ENCODE measurements at places on chromosomes 11 and 22.

DNA sequence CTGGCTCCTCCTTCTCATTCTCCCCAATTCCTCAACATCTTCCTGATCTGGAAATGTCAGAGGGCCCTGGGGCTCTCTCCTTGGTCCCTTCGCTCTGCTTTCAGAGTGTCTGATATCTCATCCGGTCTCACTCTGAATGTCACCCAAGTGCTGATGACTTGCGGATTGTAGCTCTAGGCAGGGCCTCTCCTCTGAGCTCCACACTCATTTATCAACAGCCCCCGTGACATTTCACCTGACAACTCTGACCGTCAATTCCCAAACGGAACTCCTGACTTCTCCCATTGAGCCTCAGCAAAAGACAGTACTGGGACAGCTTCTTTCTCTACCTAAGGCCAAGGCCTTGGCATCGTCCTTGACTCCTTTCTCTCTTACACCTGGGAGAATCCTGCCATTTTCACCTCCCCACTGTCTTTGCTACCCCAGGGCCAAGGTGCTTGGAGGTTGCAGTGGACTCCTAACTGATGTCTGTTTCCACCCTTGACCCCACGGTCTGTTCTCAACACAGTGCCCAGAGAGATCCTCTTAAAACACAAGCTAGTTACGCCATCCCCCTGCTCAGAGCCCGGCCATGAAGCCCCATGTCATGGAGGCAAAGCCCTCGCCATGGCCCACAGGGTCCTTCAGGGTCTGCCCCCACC, 57.5 kb upstream of the THY1 start:
- peak; percentile 42 for DNase-seq

DNA sequence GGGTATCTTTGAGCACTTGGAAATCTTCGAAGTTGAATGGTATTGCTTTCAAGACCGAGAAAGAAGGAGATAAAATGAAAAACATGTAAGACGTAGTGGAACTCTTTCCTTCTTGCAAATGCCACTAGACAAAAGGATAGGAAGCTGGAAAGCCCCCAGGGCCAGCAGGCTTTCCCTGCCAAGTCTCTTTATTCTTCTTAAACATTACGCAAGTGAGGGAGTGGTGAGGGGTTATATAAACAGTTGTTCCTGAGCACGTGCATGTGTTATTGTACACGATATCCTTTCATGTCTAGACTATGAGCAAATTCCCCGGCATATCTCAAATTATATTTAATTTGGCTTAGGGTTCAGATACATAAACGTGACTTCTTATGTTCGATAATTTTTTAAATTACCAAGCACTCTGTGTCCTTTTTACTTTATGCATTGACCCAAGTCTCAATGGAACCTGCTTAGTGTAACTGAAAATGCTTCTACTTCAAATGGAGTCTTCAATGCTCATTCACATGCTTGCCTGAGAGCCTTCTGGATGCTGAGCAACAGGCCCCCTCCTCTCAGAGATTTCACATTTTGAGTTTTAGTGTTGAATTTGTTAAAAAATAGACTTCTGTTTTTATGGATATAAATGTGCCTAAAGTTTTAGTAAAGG, 59.0 kb downstream of the PPP2R1B start:
- no peak for DNase-seq

DNA sequence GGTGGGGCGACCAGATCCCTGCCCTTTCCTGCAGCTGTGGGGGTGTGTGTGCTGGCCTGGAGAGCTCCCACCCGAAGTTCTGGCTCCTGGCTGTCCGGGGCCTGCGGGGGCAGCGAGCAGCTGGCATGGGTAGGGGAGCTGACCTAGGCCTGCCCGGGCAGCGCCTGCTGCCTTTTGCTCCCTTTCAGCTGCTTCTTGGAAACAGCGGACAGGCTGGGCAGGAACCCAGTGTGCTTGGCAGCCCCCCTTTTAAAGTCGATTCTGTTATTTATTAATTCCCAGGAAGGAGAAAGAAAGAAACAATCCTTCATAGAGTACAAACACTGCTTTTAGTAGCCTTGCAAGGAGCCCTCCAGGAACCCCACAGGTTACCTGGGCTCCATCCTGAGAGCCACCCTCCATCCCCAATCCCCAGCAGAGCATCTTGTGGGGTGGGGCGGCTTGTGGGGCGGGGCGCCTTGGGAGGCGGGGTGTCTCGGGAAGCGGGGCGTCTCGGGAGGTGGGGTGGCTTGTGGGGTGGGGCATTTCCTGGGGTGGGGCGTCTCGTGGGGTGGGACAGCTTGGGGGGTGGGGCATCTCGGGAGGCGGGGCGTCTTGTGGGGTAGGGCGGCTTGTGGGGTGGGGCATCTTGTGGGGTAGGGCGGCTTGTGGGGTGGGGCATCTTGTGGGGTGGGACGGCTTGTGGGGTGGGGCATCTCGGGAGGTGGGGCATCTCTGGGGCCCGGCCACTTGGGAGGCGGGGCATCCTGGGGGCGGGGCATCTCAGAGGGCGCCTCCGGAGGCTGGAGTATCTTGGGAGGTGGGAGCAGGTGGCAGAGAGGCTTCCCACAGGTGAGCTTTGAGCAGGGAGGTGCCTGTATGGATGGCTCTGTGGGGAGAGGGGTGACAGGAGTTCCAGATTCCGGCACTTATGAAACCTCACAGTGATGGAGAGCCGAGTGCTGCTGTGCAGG, 7.0 kb downstream of the CD81 start:
- DNase-seq, result no peak

DNA sequence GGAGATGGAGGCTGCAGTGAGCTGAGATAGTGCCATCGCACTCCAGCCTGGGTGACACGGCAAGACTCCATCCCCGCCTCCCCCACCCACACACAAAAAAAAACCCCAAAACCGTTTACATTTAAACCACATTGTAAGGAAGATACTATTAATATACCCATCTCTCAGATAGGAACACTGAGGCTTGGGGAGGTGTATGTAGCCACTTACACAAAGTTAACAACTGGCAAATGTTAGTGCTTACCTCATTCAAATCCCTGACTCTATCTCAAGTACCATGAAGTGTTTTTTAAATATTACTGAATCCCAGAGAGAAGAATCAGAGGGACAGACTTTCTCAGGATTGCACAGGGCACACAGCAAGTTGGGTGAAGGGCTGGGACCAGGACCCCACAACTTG, 164.5 kb downstream of the MIAT start:
- no peak for DNase-seq

GRCh38 chr22:46954781-46955180, 192.3 kb downstream of the TBC1D22A start:
- no peak for DNase-seq

DNA sequence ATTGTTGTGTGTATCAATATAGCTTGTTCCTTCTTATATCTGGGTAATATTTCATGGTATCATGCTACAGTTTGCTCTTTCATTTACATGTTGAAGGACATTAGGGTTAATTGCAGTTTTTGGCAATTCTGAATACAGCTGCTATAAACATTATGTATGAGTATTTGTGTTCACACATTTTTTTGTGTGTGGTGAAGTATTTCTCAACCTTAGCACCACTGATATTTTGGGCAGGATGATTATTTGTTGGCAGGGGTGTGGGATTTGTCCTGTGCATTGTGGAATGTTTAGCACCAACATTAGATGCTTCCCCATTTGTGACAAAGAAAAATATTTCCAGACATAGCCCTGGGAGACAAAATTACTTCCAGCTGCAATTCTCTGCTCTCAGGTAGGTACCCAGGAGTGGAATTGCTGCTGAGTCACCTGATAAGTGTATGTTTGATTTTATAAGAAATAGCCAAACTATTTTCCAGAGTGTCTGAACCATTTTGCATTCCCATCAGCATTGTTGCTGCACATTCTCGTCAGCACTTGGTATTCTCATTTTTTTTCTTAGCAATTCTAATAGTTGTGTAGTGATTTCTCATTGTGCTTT, 128.2 kb downstream of the SNX19 start:
- no peak for DNase-seq

DNA sequence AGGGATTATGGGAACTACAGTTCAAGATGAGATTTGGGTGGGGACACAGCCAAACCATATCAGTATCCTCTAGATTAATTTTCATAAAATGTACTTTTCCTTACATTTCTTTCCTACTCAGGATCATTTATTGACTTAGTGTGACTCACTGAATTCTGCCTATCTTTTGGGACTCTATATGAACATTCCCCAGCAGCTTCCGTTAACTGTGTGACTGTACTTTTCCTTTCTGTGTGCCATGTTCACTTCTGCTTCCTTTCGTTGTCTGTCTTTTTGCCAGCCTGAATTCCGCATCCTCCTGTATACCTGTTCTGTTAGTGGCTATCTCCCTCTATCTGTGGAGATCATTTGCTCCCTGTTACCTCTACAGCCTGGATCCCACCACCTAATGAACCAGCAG, 48.8 kb downstream of the SPECC1L start:
- no peak for DNase-seq
